T-helper 2 cell (primary cell): ENCODE measurements at places on chromosomes 12 and 14.

DNA sequence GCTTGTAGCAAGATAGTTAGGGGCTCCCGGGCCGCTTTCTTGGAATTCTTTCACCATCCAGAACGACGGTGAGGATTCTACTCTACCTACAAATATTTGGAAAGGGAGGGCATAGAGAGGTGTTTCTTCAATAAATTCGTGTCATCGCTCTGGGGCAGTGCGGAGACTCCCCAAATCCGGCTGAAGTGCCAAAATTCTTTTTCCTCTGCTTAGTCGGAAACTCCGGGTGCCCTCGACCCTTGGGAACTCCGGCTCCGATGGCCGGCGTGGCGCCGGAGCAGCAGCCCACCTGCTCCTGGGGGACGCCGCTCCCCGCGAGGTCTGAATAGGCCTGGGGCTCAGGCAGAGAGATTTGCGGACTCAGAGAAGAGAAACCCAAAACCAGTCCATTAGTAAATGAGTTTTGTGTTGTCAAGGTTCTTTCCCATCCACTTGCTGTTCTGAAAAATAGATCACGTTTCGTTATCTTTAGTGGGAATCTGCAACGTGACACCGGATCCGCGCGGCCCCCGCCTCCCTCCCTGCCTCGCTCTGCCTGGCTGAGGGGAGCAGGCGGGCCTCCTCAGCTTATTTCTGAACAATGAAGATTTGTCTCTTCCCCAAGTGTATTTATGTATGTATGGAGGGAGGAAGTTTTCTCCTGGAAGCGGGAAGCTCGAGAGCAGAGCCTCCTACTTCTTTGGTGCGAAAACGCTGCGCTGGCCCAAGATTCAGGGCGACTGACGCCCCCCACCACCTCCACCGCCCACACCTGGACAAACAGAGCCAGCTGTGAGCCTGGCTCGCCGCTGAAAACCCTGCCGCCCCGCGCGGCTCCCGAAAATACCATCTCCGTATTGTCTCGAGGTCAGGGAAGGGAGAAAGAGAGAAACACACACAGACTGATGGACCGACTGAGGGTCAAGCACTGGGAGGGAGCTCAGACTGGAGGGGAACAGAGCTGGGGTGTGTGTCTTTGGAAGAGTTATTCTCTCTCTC lies 3.7 kb upstream of the SIX1 start:
- DNase-seq, result no peak

- no peak for DNase-seq
Measured at GRCh38 chr14:92964124-92965109, 41.5 kb downstream of the CHGA start.

- DNase-seq, result no peak
Measured at GRCh38 chr14:93893661-93894261, 33.4 kb upstream of the FAM181A start.

DNA sequence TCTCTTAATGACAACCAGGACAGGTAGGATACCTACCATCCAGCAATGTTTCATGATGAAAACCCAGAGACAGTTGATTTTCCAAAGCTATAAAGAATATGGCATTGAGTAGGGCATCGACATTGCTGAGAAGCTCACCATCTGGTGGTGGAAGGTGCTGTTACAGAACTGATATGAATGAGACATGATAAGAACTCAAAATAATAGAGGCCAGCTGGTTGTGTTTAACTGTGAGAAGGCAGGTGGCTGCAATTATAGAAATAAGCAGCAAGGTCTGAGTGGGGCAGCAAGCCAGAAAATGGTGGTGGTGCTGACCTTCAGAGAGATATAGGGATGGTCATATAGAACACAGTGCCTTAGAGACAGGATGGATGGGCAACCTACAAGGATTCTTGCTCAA lies 449.7 kb downstream of the BTG1 start:
- no peak for DNase-seq

DNA sequence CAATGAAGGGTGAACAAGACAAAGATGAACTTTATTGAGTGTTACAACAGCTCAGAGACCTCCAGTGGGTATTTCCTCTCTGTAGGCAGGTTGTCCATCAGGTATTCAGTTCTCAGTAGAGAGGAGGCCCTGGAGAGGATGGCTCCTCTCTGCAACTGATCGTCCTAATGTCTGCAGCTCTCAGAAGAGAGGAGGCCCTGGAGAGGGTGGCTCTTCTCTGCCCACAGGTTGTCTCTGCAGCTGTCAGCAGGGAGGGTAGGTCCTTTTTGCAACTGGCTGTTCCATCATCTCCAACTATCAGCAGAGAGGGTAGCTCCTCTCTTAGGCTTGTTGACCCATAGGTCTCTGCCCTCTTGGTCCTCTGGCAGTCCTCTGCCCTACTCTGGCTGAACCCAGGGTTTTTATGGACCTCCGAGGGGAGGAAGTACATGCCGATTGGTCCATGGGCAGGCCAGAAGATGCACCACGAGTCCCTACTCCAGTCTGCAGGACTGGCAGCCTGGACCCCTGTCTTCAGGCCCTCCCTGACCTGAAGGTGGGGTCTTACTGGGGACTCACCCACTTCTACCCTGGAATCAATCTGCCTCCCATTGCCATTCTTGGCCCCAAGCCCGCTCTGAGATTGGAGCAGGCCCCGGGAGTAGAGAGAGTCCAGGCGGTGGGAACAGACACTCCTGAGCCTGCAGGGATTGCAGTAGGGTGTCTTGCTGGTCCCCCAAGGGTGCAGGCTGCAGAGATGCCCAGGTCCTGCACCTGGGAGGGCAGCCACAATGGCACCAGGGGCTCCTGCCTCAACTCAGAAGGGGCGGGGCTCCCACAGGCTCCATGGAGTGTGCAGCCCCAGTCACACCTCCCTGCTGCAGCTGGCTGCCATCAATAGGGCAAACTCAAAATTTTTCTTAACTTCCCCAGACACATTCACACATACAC lies 2.3 kb downstream of the TMEM116 start:
- no peak for DNase-seq

DNA sequence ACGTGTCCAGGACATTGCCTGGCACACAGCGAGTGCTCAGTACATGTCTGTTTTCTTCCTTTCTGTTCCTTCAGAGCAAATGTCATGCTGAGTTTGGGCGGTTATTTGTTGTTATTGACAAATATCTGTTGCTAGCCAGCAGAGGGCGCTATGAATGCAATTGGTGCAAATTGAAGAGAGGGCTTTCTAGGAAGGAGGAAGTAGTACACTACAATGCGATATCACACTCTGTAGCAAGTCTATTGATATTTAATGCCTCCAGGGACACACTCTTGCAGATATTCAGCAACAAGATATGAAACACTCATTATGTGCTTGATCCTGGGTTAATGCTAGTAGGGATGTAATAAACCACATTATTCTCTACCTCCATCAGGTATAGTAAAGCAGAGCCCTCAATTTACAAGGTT lies 267.3 kb upstream of the SRRM4 start:
- peak; percentile 49 for DNase-seq

GRCh38 chr14:37437490-37437889 lies 157.6 kb downstream of the FOXA1 start:
- no peak for DNase-seq

GRCh38 chr14:95761436-95761835 lies 47.5 kb upstream of the TCL1A start:
- DNase-seq, result no peak
